ENCODE measurements at places on chromosomes 2 and 18.

GRCh38 chr2:36473230-36473629, 117.7 kb downstream of the CRIM1 start:
- no peak for DNase-seq

DNA sequence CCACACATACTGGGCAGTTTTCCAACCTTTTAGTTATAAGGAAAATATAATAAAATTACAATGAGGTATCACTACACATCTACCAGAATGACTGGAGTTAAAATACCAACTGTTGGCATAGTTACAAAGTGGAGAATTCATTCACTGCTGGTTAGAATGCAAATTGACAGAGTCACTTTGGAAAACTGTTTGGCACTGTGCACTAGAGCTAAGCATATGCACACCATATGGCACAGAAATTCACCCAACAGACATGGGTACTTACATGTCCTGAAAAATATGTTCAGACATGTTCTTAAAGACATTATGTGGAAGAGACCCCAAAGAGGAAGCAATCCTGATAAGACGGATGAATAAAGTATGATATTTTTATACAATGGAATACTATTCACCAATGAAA, 686.1 kb upstream of the RAB6C start:
- DNase-seq, result no peak

GRCh38 chr2:207091176-207091575, 74.6 kb downstream of the KLF7 start:
- DNase-seq, result no peak

DNA sequence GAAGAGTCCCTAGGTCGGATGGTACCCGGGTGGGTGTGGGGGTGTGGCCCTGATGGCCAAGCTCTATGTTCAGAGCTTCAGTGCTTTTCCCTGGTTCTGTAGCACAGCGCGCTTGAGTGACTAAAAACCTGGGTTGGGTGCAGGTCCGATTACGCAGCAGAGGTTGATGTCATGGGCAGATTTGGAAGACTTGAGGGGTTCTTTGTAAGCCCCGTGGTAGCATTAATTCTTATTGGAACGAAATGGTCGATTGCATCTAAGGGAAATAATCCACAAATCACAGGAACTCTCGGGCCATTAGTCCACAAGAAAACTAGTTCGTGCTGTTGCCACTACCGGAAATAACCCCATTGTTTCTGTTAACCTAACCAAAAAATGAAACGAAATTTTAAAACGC, 9.0 kb downstream of the HOXD8 start:
- no peak for DNase-seq

- DNase-seq, result no peak
Observed at GRCh38 chr2:109582928-109583895, 30.6 kb downstream of the SEPTIN10 start.

GRCh38 chr2:32770360-32770759, 142.5 kb downstream of the TTC27 start:
- no peak for DNase-seq

DNA sequence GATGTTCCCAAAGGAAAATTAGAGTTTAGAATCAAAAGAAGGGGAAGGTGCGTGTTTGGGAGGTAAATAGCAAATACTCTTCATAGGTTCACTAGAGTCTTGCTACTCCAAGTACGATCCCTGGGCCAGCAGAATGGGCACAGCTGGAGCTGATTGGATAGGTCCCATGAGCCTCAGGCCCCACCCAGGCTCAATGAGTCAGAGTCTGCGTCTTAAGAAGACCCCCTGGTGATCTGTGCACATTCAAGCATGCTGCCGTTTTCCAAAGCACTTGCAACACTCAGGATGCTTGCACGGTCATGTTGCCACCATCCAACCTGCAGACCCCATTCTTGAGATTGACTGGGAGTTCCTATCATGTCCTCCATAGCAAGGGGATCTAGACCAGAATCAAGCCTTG, 40.5 kb downstream of the ABCG8 start:
- DNase-seq, result no peak

GRCh38 chr2:37561615-37562569, 109.5 kb downstream of the CDC42EP3 start:
- DNase-seq, result no peak

- no peak for DNase-seq
Observed at GRCh38 chr2:220785178-220785577, 786.9 kb downstream of the EPHA4 start.

DNA sequence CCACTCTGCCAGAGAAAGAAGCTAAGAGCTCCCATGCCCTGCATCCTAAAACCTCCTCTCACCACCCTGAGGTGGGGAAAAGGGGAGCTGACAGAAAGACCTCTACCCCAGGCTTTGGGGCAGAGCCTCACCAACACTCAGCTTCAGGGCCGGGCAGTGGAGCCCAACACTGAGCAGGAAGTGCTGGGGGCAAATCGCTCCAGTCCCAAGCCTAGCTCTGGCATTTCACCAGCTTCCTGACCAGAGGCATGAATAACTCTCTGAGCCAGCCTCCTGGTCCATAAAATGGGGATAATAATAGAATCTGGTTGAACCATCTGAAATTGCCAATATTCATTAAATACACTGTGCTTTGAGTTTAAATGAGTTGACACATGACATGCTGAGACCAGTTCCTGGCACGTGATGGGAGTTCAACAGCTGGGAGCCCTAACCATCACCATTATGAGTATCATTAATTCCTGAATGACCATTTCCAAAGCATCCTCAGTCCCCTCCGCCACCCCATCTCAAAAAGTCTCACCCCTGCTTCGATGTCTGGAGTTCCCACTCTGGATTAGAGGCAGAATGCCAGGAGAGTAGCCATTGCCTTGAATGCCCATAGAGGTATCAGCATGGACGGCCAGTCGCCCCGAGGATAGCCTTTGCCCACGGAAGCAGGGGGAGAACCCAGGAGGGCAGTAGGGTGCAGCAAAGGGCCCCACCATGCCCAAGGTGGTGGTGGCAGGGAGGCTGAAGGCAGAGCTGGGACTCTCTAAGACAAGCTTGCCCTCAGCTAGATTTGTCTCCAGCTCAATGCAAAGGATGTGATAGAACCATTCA, 153.4 kb downstream of the TNS1 start:
- DNase-seq, result no peak

- no peak for DNase-seq
Observed at GRCh38 chr18:67577386-67577785, 60.9 kb upstream of the DSEL start.

GRCh38 chr2:117858336-117858735, 43.8 kb downstream of the DDX18 start:
- no peak for DNase-seq

- DNase-seq, result no peak
Observed at GRCh38 chr2:46362667-46363012, 65.4 kb downstream of the EPAS1 start.

DNA sequence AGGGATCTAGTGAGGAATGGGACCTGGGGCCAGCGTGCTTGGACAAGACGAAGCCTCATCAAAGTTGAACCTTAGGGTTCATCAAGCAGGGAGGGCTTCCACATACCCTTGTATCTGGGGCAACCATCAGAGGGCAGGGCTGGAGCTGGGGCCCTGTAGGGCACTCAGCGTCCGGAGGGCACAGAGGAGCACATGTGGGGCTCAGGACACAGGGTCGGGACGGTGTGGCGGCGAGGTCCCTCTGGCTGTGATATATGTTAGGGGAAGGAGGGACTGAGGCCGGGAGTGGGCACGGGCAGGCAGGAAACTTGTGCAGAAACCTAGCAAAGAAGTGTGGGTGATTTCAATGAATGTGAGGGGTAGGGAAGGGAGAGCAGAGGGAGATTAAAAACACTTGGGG, 244.0 kb downstream of the AGAP1 start:
- no peak for DNase-seq

- DNase-seq, result no peak
Observed at GRCh38 chr2:156339110-156339847, 6.8 kb upstream of the NR4A2 start.

DNA sequence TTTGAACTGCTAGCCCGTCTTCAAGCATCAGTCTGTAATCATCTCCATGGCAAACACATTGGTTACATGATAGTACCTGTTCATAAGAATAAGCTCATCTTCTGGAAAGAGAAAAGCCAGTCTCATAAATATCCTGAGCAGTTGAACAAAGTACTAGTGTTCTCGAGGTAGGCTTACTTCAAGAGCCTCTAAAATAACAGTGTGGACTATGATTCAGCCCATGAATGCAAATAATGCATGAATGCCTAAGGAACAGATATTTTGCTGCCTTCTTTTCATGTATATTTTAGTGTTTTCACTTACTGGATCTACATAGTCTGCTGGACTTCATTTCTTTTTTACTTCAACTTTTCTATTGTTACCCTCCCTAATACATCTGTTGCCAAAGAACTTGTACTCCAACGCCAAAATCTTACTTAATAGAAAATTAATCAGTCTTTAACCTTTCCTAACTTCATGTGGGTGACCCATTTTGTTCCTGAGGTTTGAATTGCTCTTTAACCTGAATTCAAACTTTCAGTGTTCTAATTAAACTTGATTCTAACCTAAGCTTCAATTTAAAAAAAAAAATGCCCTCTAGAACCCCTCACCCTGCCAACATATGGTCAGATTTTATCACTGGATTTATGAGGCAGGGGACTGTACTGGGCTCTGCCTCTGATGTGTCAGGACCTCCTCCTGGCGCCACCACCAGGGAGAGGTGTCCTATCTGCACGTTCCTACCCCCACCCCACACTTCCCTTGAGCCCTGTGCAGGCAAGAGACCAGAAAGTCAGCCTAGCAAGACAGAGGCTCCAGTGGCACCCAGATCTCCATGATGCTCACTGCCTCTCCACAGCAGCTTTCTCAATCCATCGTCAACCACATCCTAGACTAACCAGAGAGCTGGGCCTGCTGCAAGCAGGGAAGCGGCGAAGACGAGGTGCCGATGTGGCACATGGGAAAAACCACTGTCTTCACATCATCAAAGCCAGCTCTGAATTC, 264.7 kb upstream of the ID2 start:
- DNase-seq, result no peak

- DNase-seq, result no peak
Observed at GRCh38 chr2:85814802-85815550, 61.2 kb downstream of the ATOH8 start.

- DNase-seq, result no peak
Observed at GRCh38 chr2:203937788-203938187, 1.2 kb downstream of the ICOS start.

DNA sequence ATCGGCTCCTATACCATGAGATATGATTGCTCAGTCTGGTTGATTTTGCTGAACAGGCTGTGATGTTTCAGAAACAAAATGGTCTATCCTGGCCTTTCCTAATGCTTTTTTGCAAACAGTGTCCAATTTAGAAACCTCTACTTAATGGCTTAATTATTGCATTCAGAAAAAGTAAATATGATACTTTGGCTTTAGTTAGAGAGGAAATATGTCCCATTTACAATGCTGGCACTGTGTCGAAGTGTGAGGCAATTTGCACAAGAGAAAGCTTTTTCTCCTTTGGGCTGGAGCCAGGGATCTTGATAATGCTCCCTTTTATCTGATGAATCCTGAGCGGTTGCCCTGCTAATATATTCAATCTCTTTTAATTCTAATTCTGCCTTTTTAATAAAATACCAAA, 418.9 kb downstream of the EPHA4 start:
- DNase-seq, result no peak

GRCh38 chr2:200356321-200356720, 49.8 kb downstream of the SPATS2L start:
- DNase-seq, result no peak

GRCh38 chr2:188784269-188784762, 189.9 kb upstream of the COL3A1 start:
- DNase-seq, result no peak

DNA sequence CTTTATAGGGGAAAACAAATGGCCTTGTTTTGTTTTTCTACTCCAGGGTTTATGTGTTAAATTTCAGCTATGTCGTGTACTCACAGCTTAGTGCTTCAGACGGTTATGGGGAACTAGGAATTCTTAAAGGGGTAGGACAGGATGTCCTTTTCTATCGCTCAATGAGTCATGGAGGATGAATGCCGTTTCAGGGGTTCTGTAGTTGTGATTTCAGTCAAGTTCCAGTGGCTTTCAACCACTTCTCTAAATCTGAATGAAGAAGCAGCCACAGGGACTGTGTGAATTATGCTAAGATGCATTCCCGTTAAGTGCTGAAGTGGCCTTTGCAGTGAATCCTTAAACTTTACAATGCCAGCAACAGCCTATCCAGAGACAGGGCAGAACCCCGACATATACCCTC, 1231.7 kb upstream of the ZEB2 start:
- no peak for DNase-seq

GRCh38 chr2:84378960-84379359, 80.1 kb downstream of the SUCLG1 start:
- DNase-seq, result no peak

DNA sequence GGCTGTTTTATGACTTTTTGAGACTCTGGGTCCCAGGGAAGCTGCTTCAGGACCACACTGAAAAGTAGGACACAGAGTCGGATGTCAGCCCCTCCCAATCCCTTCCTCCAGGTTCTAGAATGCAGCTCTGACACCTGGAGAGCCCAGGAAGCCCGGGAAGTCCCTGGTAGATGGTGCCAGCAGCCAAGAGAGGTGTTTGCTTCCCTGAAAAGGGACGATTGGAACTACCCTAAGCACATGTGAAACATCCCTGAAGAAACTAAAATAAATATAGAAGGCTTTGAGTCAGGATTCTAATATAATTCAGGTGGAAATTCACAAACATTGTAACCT, 163.2 kb upstream of the CYRIA start:
- no peak for DNase-seq

DNA sequence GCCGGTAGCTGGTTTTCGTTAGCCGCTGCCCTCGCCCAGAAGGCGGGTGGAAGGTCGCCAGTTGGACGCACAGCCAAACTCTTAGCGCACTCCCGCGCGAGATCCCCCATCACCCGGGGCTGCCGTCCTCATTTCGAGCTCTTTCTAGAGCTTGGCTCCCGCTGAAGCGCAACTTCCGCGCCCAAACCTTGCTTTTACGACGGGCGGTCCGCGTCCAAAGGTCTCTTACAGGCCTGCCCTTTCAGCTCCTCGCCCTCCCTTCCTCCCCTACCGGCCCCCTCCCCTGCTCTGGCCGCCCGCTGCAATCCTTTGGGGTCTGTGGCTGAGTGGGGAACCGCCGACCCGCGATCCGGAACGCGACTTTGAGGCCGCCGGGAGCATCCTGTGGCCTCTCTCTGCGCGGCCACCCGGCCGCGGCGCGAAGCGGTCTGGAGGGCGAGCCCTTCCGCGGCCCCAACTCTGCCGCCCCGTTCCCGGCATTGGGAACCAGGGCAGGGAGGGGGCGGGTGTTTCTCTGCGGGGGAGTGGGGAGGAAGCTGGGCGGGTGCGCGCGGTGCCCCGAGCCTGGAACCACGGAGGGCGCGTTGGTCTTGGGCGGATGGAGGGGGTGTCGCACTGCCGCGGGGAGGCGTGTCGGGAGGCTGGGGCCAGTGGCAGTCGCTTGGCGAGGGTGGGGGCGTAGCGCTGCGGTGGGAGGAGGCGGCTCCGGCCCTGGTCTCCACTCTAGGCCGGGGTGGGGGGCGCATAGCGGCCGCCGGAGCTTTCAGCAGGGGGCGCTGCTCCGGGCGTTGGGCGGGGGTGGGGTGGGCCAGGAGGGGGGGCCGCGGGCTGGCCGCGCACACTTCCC, at the start of gene GDF7:
GDF7 (plus strand) TSS at position 841 of the 847 bp plus-strand sequence. CDS start 96 bp downstream, outside the sequence.
- peak; percentile 70 for DNase-seq

DNA sequence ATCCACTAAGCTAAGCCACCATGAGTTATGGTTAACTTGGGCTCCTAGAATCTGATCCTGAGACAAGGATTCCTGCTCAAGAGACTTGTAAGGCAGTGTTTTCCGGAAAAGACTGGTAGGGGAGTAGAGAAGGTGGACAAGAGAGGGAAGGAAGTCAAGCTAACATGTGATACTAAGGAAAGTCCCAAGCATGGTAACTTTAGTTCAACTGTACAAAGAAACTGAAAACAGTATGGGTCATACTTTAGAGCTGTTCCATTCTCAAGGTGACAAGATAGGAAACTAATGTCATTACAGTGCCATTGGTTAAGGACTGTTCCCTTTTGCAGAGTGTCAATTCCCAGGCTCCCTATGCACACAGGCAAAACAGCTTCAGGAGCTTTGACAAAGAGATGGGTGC, 5.8 kb downstream of the MYO5B start:
- no peak for DNase-seq

All from left colon (tissue), 2 donors.